ENCODE measurements at places on chromosomes 12 and 14. TPM values are rescaled to one million over a fixed set of nuclear protein-coding genes. Genes with fewer than 3 reads are reported as not detected.

The CCDC175 gene
- not detected for total RNA-seq

The FOXG1 gene
- total RNA-seq, result 0.10 TPM

DNA sequence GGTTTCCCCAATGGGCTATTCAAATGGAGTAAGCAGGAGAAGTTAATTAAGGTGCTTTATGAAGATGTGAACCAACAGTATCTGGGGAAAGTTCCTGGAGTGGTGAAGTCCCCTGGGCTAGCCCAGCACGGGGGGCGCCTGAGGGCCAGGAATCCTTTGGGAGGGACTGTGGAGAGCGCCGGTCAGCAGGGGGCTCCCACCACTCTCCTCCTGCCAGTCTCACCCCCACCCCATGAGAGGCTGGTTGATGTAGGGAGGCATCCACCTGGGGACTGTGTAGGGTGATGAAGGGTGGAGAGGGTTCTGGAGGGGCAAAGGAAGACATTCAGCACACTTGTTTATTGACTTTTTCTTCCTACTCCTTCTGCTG is 4.4 kb downstream of the CEBPE start:
- DNase-seq, result no peak

DNA sequence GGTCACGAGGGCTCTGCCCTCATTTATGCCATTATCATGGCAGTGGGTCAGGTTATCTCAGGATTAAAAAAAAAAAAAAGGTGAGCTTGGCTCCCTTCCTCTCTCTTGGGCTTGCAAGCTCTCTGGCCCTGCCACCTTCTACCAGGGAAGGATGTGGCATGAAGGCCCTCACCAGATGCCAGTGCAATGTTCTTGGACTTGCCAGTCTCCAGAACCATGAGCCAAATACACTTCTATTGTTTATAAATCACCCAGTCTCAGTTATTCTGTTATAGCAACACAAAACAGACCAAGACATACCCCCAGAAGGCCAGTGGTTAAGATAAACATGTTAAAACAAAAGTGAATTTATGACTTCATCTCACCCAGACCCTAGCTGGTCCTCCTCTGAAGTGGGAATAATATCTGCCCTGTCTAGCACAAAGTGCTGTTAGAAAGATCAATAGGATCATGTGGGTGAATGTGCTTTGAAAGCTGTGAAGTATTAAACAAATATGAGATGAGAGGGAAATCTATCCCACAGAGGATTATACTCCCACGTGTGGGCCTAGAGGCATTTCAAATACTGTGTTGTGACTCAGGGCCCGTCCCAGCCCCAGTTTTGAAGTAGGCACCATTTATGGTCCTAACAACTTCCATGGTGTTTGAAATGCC is 88.6 kb downstream of the NINJ2 start:
- no peak for DNase-seq

GRCh38 chr14:83975841-83976770 is 1553.8 kb upstream of the FLRT2 start:
- DNase-seq, result peak; percentile 92
